ENCODE measurements at places on chromosomes 2 and 18.

DNA sequence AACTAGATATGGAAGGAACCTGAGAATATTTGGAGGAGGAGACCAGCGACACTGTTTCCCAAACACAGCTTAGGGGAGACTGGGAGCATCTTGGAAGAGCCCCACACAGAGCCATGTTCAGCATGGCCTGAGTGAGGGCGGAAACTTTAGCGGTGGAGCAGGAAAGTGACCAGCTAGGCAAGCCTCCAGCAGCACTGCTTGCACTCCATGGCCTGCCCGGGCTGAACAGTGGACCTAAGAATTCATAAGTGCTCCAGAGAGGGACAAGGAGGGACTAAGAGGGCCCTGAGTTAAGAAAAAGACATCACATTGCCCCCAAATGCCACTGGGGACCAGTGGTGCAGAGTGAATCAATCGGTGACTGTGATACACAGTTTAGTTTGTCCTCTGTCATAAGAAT, 566.4 kb downstream of the TNS1 start:
- no peak for DNase-seq

GRCh38 chr2:198795419-198795818, 662.3 kb downstream of the SATB2 start:
- no peak for DNase-seq

DNA sequence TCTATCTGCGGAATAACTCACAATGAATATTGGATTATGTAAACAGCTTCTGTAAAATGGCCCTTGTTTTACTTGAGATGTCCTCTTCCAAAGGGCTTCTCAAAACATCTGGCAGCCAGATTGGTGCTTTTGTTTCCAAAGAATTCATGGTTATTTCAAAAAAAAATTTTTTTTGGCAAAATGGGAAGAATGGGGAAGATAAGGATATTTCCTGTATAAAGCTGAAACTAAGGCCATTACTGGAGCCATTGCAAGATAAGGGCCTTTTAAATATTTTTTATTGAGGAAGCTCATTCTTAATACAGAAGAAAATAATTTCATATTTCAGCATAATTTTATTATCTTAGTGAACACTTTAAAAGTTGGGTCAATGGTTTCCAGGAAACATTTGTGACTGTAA, 259.1 kb downstream of the GALNT13 start:
- DNase-seq, result no peak

DNA sequence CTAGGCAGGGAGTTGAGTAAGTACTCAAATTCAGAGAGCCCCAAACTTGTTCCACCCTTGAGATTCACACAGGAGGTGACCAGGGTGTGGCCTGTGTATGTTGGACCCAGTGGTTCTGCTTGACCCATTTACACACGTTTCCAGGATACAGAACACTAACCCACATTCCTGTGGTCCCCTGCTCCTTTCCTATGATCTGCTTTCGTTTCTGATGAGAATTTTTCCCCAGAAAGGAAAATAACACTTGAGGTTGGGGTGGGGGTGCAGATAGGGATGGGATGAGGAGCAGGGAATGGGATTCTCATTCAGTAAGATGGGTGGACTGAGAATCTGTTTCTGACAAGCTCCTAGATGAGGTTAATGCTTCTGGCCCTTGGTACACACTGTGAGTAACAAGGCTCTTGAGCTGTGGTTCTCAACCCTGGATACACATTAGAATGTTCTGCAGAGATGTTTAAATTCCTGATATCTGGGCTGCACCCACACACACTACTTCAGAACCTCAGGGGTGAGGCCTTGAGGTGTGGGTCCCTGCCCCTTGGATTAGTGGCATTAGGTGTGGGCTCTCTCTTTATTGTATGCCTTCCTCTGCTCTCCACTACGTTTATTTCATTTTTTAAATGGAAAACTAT, 58.4 kb downstream of the TPGS2 start:
- DNase-seq, result no peak

DNA sequence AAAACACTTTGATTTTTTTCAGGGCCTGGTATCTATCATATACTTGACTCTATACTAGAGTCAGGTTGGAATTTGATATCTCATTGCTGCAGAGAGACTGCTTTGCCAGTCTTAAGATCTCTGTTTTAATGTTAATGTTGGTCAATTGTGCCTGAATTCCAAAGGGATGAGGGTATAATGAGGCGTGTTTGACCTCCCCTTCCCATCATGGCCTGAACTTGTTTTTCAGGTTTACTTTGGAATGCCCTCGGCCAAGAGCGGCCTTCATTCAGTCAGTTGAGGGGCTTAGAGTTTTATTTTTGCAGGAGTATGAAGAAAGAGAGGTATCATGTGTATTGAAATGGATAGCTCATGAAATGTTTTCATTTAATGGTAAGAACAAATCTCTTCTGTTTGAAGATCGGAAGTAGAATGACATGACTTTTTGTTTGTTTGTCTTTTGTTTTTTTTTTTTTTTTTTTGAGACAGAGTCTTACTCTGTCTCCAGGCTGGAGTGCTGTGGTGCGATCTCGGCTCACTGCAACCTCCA, 119.0 kb downstream of the KIAA1328 start:
- no peak for DNase-seq

- DNase-seq, result no peak
These were observed 507.1 kb downstream of the TMEM182 start for GRCh38 chr2:103268841-103269498.

GRCh38 chr2:202494300-202495229, 118.4 kb downstream of the BMPR2 start:
- no peak for DNase-seq

- no peak for DNase-seq
These were observed 274.2 kb downstream of the CDH19 start for GRCh38 chr18:66329716-66330115.

- no peak for DNase-seq
These were observed 156.7 kb downstream of the ARHGAP28 start for GRCh38 chr18:6885992-6886796.

All from CD4-positive, alpha-beta T cell treated with Interleukin-15 for 4 hours (primary cell).